Skin of body (tissue), 3 donors: ENCODE measurements at places on chromosomes 5 and 9.

- DNase-seq, result no peak
Measured at GRCh38 chr9:68966496-68966944, 47.4 kb downstream of the PRKACG start.

GRCh38 chr5:56054666-56055065 is 59.9 kb upstream of the IL6ST start:
- DNase-seq, result no peak

DNA sequence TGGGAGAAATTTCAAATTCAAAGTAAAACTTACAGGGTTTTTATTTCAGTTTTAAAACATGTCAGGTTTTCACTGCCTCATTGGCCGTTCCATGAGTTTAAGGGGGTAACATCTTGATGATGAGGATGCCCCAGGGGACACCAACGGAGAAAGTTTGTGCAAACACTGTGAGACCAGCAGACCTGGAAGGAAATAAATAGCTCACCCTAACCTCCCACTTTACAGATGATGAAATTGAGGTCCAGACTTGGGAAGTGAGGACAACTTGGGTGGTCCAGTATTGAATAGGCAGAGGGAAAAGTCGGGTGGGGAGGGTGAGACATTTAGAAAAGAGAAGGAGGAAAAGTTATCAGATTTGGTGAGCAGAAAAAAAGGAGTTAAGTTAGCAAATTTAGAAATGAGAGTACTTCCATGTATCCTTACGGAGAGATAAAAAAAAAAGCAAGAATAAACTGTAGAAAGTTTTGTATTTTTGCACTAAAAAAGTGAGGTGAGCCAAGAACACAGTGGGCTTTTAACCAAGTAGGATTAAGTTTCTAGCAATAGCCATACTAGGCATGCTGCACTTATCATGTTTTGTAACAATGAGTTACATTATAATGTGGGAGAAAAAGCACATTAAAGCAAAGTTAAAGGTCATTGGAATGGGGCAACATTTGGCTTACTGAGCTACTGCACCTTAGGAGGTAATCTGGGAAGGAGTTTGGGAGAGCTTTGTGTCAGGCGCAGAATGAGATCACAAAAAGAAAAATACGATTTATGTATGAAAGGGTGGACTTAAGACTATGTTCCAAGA is 125.1 kb downstream of the GAS1 start:
- peak; percentile 62 for DNase-seq

DNA sequence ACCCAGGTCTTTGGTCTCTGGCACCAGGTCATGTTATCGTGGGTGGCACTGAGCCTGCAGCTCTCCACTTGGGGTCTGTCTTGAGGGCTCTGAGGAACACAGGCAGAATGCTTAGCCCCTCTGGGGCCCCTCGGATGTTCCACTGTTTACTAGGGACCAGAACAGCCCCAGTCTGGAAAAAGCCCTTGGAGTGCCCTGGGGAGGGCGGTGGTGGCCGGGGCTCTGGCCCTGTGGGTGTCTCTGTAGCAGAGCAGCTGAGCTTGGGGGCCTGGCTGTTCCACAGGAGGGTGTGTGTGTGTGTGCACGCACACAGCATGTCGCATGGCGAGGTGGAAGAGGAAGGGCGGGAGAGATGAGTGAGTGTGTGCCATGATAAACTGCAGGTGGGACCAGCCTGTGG is 15.4 kb downstream of the GPRIN1 start:
- DNase-seq, result no peak

GRCh38 chr5:96050273-96050880 is 88.7 kb upstream of the ELL2 start:
- no peak for DNase-seq

GRCh38 chr5:139458580-139459407 is 3.7 kb downstream of the ECSCR start:
- no peak for DNase-seq

DNA sequence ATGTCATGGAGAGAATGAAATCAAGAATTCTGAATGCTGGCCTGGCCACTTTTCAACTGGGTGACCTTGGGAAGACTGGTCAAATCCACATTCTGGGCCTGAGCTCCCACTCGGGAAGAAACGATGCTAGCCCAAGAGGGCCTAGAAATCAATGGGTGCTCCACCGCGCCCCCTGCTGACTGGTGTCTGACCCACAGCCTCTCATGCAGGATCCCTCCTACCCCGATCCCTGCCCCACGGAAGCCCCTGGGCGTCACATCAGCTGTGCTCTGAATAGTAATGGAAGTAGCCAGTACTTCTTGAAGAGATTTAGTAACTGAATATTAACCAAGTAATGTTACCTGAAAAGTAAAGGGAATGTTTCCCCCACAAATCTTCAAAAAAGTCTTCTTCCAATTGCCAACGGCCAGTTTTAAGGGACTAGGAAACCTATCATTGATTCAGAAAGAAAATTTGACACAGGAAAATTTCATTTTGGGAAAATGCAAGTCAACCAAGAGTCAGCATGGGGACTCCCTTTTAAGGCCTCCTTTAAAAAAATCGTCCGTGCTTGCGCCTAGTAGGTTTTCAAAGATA is 43.9 kb downstream of the CRB2 start:
- no peak for DNase-seq

- no peak for DNase-seq
Measured at GRCh38 chr5:118616281-118616680, 372.1 kb downstream of the DTWD2 start.

- DNase-seq, result no peak
Measured at GRCh38 chr5:144183254-144183889, 12.7 kb downstream of the KCTD16 start.

DNA sequence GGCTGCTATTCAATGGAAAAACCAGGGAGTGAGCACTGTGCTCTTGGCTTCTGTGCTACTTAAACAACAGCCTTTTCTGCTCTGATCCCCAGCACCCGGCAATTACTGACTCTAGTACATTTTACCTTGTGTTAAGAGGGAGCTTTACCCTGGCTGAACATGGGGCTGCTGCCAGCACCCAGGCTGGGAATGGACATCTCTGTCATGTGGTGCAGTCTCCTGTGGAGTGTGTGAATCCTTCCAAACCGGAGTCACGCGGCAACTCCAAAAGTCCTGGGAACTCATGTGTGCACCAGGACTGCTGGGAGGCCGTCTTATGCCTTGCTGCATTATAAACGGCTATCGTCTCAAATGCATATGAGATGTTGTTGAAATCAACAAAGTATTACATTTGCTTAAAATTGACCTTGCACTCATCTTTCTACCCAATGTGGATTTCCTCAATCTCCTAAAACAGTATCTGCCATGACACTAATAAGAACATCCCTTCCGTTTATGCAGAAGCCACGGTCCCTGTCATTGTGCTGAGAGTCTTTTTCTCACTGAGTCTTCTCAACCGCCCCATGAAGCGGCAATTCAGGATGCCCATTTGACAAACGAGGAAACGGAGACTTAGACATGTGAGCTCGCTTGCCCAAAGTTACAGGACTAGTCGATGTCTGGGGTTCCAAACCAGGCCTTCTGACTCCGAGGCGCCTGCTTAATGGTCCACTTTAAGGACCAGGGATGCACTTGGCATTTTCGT is 884 bp upstream of the GSN start:
- no peak for DNase-seq

GRCh38 chr5:163330723-163331668 is 106.4 kb upstream of the CCNG1 start:
- DNase-seq, result no peak

- DNase-seq, result no peak
Measured at GRCh38 chr9:131891598-131891997, 151.7 kb upstream of the RAPGEF1 start.

GRCh38 chr5:133653760-133654049 is 41.4 kb upstream of the FSTL4 start:
- no peak for DNase-seq

DNA sequence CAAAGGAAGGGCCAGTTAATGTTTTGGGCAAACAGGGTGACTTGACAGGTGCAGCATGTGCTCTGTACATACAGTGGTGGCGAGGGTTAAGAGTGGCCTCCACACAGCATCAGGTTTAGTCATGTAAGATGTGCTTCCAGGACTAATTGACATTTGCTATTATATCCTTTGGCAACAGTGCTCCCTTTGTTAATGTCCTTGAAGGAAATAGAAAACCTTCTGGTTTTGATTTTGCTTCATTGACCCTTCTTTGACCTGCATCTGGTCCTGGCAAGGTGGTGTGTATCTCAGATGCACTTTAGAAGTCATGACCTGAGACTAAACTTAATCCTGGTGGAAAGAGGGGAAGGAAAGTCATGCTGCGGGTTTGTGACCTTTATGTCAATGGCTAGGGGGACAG is 440.0 kb downstream of the ENC1 start:
- DNase-seq, result no peak

GRCh38 chr9:134592819-134593200 is 48.8 kb upstream of the COL5A1 start:
- DNase-seq, result no peak

- no peak for DNase-seq
Measured at GRCh38 chr5:125722550-125722949, 700.7 kb upstream of the GRAMD2B start.

DNA sequence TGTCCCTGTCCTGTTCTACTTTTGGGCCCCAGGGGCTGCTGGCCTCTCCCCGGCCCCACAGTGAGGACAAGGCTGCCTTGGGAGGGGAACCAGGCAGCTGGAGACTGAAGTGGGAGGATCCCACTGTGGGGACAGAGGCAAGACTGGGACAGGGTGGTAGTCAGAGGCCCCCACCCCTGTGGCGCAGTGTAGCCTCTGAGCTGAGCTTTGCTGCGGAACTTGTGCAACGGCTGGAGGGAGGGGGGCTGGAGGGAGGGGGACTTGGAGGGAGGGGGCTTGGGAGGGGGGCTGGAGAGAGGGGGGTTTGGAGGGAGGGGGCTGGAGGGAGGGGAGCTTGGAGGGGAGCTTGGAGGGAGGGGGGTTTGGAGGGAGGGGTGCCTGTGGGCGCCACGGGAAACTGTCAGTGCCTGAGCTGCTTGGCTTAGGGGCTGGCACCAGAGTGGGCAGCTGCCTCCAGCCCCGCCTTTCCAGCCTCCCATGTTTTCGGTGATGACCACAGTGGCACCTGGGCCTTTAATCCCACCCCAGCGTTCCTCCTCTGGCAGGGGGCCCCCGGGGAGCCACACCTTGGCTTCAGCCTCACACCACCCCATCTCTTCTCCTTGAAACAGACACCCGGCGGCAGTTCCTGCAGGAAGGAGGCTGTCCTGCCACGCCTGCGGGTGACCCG is 2.3 kb upstream of the FUT7 start:
- no peak for DNase-seq

- no peak for DNase-seq
Measured at GRCh38 chr9:98565152-98566135, 143.3 kb downstream of the GABBR2 start.

DNA sequence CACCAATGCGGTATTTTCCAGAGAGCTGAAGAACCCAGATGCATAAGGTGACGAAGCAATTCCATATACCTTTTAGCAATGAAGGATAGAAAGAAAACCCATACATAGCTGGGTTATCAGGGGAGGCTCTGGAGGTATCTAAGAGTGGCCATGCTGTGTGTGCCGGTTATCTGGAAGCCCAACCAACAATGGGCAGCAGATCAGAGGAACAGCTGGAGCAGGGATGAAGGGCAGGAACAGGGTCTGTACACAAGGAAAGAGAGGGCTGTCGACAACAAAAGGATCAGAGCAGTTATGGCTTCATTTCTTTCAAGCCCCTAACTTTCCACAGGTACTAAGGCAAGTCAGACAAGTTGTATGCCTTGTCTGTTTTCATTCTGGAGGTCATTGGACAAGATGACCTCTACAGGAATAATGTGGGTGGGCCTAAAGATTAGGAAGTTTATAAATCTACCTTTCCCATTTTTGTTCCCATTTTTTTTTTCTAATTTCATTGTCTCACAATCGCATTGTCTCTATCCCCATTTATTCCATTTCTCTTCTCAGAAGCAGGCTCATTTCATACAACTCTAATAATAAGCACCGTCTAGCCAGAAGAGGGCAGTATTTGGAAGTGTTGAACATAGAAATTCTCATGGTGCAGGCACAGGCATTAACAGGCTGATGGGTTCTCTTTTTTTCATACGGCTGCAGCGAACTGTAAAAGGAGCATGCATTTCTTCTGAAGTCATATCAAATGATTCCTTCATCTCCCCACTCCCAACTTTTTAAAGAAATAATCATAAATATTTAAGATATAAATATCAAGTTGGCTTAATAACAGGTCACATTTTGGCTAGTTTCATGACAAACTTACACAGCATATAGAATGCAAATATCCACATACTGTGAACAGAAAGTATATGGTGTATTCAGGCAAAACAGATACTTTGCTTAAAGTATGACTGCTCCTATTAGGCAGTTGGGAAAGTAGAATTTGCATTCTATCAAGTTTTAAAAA is 63.5 kb downstream of the ZNF474 start:
- peak; percentile 51 for DNase-seq

DNA sequence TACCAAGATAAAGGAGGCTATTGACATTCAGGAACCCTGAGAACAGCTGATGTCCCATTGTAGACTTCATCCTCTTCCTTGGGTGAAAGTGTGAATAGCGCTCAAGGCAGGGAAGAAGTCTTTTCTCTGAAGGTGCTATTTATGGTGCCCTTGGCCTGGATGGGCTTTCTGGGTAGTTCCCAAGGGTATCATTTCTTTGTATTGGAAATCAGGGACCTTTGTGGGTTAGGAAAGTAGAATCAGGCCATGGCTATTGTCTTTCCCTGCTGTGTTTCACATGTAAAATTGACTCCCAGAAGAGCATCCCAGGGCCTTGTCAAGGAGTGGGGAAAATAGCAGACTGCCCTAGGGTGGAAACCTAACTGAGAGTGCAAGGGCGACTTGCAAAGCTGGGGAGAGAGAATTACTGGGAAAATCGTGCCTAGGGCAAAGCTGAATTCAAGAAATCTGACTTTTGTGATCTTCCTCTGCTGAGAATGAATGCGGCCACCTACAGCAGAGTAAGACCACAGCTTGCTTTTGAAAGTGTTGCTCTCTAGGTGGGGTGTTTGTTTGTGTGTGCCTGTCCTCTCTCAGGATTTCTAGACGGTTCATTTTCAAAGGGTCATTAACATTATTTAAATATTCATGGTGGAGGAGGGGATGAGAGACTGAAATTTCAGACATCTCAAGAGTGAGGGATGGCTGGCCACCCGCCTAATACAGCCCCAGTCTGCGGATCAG is 160.6 kb downstream of the C9orf152 start:
- DNase-seq, result no peak

GRCh38 chr5:36638056-36638455 is 31.6 kb downstream of the SLC1A3 start:
- no peak for DNase-seq

DNA sequence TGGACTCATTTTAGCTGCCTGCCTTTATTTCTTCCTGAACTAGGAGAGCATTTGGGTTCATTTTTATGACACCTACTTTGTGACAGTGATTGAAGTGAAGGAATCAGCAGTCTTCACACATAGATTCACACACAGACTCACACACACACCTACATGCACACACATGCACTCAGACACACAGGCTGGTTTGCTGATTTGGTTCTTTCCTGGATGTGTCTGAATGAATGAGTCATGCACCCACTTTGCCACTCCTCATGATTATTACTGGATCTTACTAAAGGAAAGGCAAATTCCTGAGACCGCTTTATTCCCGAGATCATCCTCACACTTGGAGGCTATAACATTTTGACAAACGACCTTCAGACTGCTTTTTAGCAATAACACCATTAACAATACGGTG is 529.5 kb downstream of the AGTPBP1 start:
- DNase-seq, result no peak
